ENCODE measurements at places on chromosomes 12 and 14.

- no peak for DNase-seq
Observed at GRCh38 chr14:99534863-99535262, 53.7 kb downstream of the CCNK start.

GRCh38 chr12:104600036-104600712 lies 143.4 kb downstream of the CHST11 start:
- DNase-seq = no peak

- DNase-seq = no peak
Observed at GRCh38 chr14:51079085-51079484, 15.8 kb downstream of the TRIM9 start.

DNA sequence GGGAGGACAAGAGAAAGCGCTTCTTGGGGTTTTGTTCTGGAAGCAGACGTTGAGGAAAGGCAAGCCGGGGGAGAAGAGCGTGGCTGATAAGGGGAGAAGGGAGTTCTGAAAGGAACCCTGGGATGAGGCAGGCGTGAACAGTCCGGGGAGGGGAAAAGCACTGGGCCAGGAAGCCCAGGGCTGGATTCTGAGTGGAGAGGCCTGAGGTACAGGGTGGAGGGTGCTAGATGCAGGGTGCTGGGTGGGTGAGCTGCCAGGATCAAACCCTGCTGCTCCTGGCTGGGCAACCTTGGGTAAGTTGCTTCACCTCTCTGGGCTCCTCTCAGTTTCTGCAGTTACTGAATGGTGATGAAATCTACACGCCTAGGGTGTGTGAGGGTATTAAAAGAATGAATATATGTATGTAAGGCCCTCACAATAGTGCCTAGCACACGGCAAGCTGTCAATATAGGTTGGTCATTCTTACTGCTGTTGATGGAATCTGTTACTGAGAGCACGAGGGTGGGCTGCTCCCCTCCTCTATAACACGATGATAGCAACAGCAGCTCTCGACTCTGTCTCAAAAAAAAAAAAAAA lies 138.5 kb downstream of the RBM19 start:
- DNase-seq = no peak

DNA sequence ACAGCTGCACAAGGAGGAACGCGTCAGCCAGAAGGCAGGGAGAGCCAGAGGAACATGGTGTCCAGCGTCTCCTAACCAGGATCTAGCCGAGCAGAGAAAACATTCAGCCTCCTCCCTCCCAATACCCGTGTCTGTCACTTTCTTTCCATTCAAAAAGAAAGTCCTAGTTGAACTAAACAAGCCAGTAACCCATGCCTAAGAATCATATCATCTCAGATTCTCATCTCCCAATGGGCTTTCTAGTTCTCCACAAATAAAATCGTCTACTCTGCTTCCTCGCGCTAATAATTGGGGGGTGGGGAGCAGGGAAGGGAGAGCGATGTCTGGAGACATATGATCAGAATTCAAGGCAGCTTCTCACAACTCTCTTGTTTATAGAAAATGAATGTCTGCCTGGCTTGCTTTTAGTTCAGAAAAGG lies 7.4 kb downstream of the NKX2-1 start:
- DNase-seq = no peak

- no peak for DNase-seq
Observed at GRCh38 chr12:11743423-11744409, 94.2 kb downstream of the ETV6 start.

GRCh38 chr14:69152181-69152901 lies 578 bp downstream of the DCAF5 start:
- DNase-seq = no peak

GRCh38 chr12:120364487-120364886 lies 4.5 kb downstream of the MSI1 start:
- DNase-seq = no peak
